Smooth muscle cell of bladder (primary cell): ENCODE measurements at places on chromosomes 16 and 17. TPM values are rescaled to one million over a fixed set of nuclear protein-coding genes. Genes with fewer than 3 reads are reported as not detected.

LPO gene
- total RNA-seq, result not detected in 2 replicates

TEX19 gene
- under 0.01 TPM in 1 of 2 replicates, not detected in the other for total RNA-seq

CDC27 gene
- total RNA-seq, result 88.3 and 105 TPM in 2 replicates

MPV17L gene
- 0.57 and 0.65 TPM in 2 replicates for total RNA-seq

ADAM11 gene
- total RNA-seq, result 0.14 and 0.18 TPM in 2 replicates

PLLP gene
- total RNA-seq, result not detected in 2 replicates

CD300E gene
- total RNA-seq, result not detected in 2 replicates

SECTM1 gene
- total RNA-seq, result 15.6 and 19.3 TPM in 2 replicates

SOST gene
- total RNA-seq, result not detected in 2 replicates

ACSM3 gene
- 0.71 and 0.83 TPM in 2 replicates for total RNA-seq

ZACN gene
- not detected in 2 replicates for total RNA-seq

SLC13A2 gene
- not detected in 2 replicates for total RNA-seq

MT1M gene
- total RNA-seq, result 0.74 and 2.1 TPM in 2 replicates

CACNG4 gene
- not detected in 2 replicates for total RNA-seq

ATP2A1 gene
- 0.28 and 0.46 TPM in 2 replicates for total RNA-seq

MEIOC gene
- under 0.01 TPM in 1 of 2 replicates, not detected in the other for total RNA-seq

RSKR gene
- total RNA-seq, result 4.4 and 4.6 TPM in 2 replicates

HID1 gene
- 0.28 TPM in 2 replicates for total RNA-seq

C16orf46 gene
- 0.14 and 0.37 TPM in 2 replicates for total RNA-seq

CA4 gene
- 0.14 TPM in 1 of 2 replicates, not detected in the other for total RNA-seq

ENPP7 gene
- total RNA-seq, result not detected in 2 replicates

SRCIN1 gene
- not detected in 2 replicates for total RNA-seq
